ENCODE measurements at places on chromosomes 2 and 18.

GRCh38 chr2:73739101-73739500, 2.0 kb upstream of the TPRKB start:
- DNase-seq, result no peak

DNA sequence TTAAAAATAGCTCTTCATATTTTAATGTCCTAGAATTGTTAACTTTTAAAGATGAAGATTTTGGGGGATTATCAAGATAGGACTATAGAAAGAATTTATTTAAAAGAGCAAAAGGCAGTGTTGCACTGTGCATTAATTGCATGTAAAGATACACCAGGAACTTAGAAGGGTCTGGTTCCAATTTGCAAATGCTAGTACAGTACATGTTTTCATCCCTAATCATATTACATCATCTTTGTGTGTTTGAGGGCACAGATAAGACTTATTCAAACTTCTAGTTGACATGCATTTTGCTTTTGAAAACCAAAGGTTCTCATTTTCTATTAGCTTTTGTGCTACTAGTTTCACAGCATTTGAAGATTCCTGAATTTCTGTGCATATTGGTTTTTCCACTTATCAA, 231.7 kb upstream of the LYPD1 start:
- no peak for DNase-seq

- peak; percentile 14 for DNase-seq
Observed at GRCh38 chr2:241315879-241316631, at the start of gene SEPTIN2. TSS of gene SEPTIN2 (plus strand) at chr2:241315925. CDS start at chr2:241324233, 8,308 bp downstream.

- DNase-seq, result no peak
Observed at GRCh38 chr2:225662101-225662500, 262.6 kb downstream of the NYAP2 start.

GRCh38 chr2:6341588-6342129, 524.0 kb downstream of the CMPK2 start:
- DNase-seq, result no peak

- DNase-seq, result no peak
Observed at GRCh38 chr2:164922134-164922533, 33.2 kb downstream of the SLC38A11 start.

DNA sequence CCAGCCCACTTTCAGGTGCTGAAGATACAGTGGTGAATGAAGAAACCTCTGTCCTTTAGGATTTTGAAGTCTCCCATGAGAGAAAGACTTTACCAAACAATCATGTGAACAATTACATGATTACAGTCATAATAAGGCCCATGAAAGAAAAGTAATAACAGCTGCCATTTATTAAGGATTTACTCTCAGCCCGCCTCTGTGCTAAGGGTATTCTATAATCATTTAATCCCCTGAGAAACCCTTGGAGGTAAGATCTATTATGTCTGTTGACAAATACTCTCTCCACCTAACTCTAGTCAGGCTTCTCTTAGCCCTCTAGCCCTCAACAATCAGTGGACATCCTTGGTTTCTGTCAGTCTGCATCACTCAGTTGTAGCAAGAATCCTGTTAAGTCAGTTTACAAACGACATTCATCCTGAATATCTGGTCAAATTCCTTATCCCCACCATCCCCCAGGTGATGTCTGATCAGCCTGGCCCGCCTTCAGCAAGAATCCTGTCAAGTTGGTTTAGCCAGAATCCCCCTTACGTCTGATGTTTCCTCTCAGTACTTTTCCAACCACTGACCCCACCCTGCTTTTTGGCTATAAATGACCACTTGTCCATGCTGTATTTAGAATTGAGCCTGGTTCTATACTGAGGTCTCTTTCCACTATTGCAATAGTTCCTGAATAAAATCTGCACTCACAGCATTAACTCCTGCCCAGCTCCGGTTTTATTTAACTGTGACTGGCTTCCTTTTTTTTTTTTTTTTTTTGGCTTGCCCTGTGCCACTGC, 12.2 kb upstream of the SOCS6 start:
- DNase-seq, result no peak

DNA sequence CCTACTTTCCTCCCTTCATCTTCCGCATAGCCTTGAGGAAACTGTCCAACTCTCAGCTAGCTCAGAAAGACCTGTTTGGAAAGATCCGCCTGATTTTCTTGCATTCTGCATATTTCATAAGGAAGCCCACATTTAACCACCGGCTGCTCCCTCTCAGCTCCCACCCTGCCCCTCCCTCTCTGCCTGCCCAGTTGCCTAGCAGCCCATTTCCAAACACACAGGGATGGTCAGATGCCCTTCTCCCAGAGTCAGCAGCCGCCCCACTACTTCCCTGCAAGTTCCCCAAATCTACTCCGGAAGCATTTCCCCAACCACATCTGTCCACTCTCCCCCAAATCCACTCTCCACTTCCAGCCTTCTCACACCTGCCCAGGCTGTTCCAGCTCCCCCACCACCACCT, 96.0 kb downstream of the TNS1 start:
- DNase-seq, result no peak

- no peak for DNase-seq
Observed at GRCh38 chr2:16125614-16126516, 185.5 kb downstream of the MYCN start.

Measured in NCI-H2171 (cell line).